ENCODE measurements at places on chromosomes 2 and 18.

- DNase-seq, result peak; percentile 56
These were observed 61.4 kb upstream of the RTN4 start for GRCh38 chr2:55111570-55112228.

DNA sequence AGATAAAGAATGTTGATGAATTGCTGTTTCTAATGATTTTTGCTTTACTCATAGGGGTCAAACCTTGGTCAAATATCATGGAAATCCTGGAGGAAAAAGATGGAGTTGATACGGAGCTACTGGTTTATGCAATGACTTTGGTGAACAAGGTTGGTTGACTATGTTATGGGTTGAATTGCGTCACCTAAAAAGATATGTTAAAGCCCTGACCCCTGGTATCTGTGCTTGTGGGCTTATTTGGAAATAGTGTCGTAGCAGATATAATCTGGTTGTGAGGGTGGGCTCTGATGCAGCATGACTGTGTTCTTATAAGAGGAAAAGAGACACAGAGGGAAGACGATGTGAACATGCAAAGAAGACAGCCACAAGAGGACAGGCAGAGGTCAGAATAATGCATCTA lies 226.2 kb downstream of the TPGS2 start:
- DNase-seq, result no peak

- DNase-seq, result no peak
These were observed 89.1 kb downstream of the FIGN start for GRCh38 chr2:163646687-163647086.

- no peak for DNase-seq
These were observed 7.5 kb downstream of the DPYSL5 start for GRCh38 chr2:26855466-26855865.

- DNase-seq, result no peak
These were observed 50.7 kb downstream of the FMNL2 start for GRCh38 chr2:152385650-152386049.

- no peak for DNase-seq
These were observed 14.4 kb upstream of the GPR17 start for GRCh38 chr2:127631541-127631996.

GRCh38 chr2:191950132-191950874 lies 103.4 kb upstream of the CAVIN2 start:
- DNase-seq, result no peak

DNA sequence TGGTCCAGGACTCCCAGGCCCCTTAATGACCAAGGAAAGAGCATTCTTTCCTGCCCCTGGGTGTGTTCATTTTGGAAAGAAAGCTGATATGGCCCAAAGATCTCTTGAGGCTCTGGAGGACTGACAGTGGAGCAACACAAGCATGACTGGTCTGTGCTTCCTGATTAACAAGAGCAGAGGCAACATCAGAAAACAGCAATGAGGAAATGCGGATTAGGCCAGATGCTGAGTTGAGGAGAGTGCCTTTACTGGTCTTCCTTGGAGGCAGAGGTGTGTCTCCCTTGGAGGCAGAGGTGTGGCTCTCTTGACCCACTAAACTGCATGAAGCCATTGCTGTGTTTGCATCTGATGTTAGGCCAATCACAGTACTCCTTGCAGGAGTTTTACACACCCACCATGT lies 19.9 kb downstream of the IL36B start:
- DNase-seq, result no peak

DNA sequence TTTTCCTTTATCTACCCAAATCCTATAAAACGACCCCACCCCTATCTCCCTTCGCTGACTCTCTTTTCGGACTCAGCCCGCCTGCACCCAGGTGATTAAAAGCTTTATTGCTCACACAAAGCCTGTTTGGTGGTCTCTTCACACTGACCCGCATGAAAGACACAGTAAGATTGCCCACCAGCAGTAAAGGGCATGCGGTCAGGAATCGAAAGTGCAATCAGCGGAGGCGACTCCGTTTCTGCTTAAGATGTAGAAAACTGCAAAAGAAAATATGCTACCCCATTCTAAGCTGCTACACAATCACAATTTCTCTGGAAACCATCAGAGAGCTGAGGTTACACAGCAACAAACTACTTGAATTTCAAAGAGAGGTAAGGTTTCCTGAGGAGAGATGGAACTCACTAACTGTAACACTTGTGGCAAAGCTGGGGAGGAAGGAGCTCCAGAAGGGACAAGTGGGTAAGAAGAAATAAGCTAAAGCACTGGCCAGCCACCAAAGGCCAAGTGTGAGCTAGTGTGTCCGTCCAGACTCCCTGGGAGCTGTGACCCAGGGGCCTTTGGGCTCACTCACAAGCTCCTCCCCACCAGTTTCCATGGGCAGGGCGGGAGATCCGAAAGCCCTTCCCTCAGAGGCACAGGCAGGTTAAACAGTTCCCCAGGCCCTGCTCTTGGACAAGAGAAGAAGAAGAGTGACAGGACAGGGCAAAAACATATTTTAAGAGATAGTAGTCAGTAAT lies 72.8 kb upstream of the TGFA start:
- no peak for DNase-seq

- DNase-seq, result no peak
These were observed 1.0 kb upstream of the REV1 start for GRCh38 chr2:99490623-99491461.

GRCh38 chr18:62258616-62259015 lies 66.5 kb upstream of the TNFRSF11A start:
- DNase-seq, result no peak

DNA sequence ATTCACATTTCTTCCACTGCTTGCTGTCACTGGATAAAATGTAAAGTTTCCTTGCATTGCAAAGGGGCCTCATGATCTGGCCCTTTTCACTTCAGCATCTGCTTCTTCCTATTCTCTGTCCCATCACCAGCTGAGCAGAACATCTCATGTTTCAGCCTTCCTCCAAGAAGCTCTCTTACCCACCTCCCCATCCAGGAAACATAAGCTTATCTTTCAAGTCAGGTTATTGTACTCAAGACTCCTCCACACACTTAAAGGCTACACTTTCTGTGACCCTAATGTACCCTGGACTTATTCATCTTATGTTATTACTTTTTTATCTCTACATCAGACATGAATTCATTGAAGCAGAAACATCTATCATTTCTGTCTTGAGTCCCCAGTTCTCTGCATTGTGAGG lies 230.5 kb downstream of the PMAIP1 start:
- DNase-seq, result no peak

DNA sequence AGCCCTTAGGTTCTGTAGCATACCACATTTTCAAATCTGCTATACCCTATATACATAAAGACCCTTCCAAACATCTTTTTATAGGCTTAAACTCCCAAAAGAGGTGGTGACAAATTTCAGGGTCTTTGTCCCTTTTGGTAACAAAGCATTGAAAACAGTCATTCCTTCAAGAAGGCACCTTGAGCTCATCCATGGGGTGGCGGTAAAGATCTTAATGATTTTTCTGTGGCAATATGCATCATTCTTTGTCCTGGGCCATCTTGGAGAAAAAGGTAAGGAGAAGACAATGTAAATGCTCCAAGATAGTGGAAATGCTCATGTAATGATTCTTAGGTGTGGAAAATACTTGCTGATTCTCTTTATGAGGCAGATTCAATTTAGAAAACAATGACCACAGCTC lies 890.5 kb downstream of the CNTNAP5 start:
- DNase-seq, result no peak

DNA sequence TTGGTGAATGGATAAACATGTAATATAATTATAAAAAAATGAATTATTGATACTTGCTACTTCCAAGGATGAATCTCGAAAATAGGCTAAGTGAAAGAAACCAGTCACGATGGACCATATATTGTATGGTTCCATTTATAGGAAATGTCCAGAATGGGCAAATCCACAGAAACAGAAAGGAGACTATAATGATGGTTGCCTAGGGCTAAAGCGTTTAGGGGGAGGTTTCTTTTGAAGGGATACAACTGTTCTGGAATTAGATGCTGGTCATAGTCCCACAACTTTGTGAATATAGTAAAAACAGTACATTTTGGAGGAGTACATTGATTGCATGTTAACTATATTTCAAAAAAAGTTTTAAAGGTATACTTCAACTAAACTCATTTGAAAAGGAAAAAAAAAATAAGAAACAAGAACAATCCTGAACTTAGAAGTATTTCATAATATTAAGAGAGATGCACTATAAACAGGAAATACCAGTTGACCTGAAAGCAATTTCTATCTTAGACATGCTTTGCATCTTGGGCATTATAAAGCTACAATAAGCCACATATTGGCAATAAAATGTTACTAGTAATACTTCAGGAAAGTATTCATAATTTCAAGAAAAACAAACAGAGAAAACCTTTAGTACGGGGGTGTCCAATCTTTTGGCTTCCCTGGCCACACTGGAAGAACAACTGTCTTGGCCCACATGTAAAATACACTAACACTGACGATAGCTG lies 130.0 kb downstream of the C2orf74 start:
- DNase-seq, result peak; percentile 67

DNA sequence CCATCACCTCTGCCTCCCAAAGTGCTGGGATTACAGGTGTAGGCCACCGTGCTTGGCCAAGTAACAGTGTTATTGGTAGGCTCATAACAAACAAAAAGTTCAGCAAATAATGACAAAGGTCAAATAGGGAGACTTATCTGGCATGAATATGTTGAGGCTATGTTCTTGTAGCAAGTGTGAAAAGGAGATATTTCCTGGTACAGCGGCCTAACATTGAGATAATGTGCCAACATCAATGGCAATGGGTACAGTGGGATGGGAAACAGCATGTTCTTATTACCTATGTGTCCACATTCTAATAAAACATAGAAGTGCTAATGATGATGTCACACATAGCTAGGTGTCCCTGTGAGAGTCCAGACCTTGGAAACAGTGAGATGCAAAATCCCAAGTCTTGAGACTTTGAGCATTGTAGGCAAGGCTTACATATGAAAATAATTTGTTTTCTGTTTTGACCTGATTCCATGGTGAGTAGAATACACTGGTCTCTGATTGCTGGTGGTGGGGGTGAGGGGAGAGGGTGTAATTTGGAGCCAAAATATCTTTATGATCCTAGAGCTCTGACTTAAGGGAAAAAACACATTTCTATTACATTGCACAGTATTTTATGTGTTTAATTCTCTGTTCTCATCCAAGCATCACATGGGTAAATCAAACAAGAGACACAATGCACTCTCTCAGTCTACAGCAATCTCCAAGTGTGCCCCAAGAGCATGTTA lies 33.1 kb upstream of the PMAIP1 start:
- no peak for DNase-seq

DNA sequence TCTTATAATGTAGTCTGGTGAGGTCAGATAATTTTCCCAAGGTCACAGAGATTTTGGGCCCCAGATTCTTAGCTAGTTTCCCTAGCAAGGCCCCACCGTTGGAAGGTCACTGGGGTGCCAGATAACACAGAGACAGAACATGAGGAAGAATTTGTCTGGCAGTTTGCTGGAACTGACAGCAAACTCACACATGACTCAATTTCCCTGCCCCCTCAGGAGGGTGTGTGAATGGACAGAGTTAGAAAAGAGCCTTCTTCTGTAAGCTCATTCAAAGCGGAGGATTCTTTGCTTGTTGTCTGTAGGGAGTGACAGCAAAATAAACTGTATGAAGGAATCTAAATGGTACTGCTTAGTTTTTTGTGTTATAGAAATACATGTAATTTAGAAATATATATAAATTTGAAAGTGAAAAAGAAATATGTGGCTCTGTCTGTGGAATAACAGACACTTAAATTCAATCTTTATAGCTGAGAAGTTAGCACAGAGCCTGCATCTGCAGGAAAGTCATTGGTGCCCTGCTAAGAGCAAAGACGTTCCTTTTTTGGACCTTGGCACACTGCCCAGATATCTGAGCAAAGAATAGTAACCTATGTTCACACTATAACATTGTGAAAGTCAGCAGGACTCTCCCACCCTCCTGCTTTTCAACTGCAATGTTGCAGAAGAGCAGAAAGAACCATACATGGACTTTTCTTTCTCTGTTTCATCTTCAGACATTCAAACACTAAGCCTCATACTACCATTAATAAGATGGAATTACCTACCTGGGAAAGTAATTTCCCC lies 2.1 kb downstream of the MDH1 start:
- DNase-seq, result peak; percentile 62

DNA sequence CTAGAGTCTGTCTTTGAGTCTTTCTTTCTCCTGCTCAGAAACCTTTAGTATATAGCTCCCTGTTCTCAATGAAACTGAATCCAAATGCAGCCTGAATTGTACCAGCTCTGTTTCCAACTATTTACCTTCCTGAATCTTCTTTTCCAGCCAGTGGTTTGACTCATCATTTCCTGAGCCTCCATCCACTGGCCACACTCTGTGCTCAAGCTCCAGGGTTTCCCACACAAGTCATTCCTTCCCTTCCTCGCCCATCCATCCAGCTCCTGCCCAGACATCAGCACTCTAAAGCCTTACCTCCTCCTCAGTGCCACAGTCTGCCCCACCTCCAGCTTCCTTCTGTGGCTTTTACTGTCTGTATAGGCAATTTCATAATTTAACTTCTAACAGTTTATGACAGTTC lies 233.6 kb upstream of the RASGRP3 start:
- DNase-seq, result no peak

GRCh38 chr2:101787097-101787496 lies 89.6 kb downstream of the MAP4K4 start:
- DNase-seq, result no peak

DNA sequence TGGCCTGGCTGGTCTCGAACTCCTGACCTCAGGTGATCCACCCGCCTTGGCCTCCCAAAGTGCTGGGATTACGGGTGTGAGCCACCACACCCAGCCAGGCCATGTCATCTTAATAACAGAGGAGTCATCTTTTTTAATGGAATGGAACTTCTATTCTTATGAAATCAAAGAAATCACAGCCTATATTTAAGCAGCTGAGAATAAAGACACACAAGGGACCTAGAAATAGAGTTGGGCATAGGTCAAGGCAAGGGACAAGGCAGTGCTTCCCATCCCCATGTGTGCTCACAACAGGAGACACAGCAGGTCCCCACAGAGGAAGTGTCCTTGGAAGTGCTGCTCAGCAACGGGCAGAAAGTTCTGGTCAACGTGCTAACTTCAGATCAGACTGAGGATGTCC lies 3.2 kb downstream of the SNX17 start:
- DNase-seq, result no peak

GRCh38 chr18:67300498-67300897 lies 216.0 kb downstream of the DSEL start:
- DNase-seq, result no peak

DNA sequence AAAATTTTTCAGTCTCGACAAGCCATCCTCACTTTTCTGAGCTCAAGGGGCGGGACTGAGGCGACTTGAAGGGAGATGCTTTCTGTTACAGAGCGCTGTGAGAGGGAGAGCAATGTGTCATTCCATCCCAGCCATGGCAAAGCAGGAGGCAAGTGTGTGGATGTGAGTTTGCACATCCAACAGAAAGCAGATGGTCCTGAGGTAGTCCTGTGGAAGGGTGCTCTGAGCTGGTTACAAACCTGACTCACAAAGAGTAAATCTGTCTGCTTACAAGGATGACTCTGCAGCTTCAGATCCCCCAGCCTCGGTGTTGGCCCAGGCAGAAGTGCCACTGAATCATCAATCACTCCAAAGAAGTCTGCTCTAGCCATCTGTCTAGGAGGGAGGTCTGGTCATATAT lies 482.0 kb upstream of the DCC start:
- DNase-seq, result no peak

GRCh38 chr2:45889620-45890370 lies 238.3 kb downstream of the PRKCE start:
- DNase-seq, result no peak
